D341Med (cell line): ENCODE measurements at places on chromosomes 6 and 20.

GRCh38 chr20:53672484-53673129 is 79.0 kb upstream of the ZNF217 start:
- no peak for DNase-seq

GRCh38 chr6:84314377-84314898 is 87.0 kb upstream of the CEP162 start:
- DNase-seq: no peak

- DNase-seq: no peak
Measured at GRCh38 chr6:148789948-148790347, 43.1 kb downstream of the UST start.

DNA sequence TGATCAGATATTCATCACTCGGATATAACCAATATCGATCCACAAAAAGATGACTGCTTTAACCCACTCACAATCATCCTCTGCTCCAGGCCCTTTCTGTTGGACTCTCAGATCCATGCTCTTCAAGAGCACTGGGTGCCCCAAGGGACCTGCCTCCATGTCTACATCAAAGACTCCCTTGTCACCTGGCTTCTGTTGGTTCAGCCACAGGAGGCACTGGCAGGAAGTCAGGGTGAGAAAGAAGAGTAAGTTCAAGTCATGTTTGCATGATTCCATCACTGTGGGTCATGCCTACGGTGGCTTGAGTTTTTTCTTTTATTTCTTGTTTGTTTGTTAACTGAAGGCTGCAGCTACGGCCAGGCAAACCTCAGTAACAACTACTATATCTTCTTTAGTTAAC is 243.3 kb downstream of the ADGRG6 start:
- DNase-seq: no peak
